Stimulated activated CD4-positive, alpha-beta T cell treated with anti-CD3 and anti-CD28 coated beads, Interleukin-1b, Interleukin-23, amount 100 ng/mL, for 4 hours (primary cell): ENCODE measurements at places on chromosomes 3 and 15.
A peak's percentile ranks its signal among the peaks of the same experiment; 100 is the strongest.

- no peak for DNase-seq
These were observed 151.6 kb downstream of the TMCO5A start for GRCh38 chr15:38085931-38086568.

GRCh38 chr3:164224126-164224525 lies 854.2 kb downstream of the SI start:
- no peak for DNase-seq

DNA sequence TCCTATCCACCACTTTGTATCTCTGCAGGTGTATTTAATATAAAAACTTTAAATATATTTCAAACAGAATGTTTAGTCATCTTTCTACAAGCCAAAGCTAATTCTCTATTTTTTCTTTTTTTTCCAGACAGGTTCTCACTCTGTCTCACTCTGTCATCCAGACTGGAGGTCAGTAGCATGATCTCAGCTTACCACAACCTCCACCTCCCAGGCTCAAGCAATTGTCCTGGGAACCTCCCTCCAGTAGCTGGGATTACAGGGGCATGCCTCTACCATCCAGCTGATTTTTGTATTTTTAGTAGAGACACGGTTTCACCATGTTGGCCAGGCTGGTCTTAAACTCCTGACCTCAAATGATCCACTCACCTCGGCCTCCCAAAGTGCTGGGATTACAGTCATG lies 202.6 kb downstream of the VGLL3 start:
- DNase-seq, result no peak

- no peak for DNase-seq
These were observed 5.1 kb downstream of the FSTL1 start for GRCh38 chr3:120445654-120446053.

DNA sequence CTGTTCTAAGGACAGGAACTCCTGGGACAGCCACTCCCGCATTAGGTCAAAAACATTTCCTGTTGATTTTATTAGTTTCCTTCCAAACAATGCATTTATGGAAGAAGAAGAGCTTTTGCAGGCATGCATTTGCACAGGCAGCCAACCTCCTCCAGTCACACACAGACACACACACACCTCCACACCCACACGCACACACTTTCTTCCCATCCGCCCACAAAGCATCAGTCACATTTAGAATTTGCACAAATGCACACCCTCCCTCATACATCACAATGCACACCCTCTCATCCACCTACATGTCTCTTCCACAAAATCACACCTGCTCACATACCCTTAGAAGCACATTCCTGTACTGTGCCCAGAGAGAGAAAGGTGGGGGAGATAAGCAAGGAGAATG lies 4.1 kb upstream of the TYRO3 start:
- DNase-seq, result no peak

GRCh38 chr15:67834581-67835296 lies 5.1 kb downstream of the RNU6-1 start:
- no peak for DNase-seq

DNA sequence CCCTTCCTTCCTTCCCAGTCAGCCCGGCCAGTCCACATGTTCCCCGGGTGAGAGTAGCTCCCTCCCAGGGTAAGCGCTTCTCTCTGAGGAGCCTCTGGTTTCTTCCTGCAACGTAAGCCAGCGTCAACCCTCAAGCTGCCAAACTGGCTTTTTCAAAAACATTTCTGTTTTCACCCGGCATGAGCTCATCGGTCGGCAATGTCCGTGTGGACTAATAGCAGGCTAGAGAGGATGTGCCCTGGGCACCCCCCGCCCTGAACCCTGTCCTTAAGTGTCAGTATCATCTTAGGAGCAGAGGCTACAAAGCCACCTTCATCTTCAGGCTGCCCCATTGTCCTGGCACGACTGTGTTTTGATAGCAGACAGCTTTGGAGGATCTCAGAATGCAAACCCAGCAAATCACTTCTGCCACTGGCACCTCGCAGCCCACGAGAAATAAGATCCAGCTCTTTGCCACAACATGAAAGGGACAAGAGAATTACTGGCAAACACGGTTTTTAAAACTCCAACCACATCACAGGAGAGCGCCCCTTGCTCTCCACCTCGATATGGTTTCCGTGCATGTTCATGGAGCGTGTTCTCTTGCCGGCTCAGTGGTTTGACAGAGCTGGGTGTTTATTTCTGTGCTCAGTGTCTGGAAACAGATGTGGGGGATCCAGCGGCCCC lies 9.9 kb downstream of the ALDH1A3 start:
- DNase-seq, result no peak

GRCh38 chr15:52281085-52282035 lies 14.2 kb downstream of the MYO5C start:
- DNase-seq, result no peak

DNA sequence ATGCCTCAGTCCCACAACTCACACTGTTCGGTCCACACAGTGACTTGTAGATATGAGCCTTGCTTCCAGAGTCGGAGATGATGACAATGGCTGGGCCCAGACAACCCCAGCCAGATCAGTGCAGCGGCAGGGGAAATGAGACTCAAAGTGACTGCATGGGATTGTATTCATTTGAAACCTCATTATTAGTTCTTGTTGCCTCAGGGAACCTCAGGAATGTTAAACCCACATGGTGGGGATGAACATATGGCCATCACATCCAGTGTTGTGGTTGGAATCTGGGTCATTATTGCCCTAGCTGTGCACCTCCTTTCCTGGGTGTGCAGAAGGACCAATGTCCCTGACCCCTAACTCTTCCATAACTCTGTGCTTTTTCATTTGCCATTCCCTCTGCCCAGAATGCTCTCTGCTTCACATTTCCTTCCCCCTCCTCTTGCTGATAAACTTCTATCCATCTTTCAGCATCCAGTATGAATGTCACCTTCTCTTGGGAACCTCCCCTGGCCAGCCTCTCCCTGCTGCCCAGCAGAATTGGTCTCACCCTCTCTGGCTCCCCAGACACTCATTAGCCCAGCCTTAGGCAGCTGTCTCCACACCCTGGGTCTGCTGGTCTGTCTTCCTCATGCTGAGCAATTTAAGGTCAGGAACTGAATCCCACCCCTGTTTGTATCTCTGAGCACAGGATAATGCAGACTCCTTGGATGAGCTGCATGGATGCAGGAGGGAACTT lies 67.0 kb upstream of the TNFAIP8L3 start:
- DNase-seq, result no peak

DNA sequence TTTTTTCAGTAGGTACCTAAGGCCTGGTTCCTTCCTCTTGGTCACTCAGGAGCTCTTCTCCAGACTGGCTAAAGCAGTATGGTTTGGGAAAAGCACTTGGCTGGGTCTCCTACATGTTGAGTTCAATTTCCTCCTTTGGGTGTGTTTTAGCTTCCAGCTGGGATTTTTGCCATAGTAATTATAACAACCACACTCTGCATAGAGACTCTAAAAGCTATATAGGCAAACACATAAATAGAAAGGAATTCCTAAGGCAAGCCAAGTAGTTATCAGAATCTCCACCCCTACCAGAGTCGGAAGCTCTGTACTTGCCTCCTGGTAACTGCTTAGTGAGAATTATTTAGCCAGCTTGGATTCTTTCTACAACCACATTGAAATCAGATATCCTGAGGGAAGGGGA lies 48.6 kb downstream of the FOXL2 start:
- DNase-seq, result no peak

DNA sequence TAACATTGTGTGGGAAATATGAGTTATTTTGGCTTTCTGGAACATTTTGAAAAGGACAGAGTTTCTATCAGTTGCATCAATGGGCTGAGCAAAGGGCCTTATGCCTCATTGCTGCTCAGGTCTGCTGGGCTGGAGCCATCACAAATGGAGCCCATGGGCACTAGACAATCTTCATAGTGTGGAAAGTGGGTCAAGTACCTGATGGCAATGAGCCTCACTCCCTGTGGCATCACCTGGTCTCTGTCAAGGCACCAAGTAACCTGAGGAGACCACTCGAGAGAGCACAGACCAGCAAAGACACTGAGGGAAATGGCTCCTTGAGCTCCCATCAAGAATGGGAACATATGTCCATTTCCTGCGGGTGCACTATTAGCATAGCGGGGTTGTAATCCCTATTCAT lies 96.7 kb upstream of the PPP2R3A start:
- DNase-seq, result no peak

DNA sequence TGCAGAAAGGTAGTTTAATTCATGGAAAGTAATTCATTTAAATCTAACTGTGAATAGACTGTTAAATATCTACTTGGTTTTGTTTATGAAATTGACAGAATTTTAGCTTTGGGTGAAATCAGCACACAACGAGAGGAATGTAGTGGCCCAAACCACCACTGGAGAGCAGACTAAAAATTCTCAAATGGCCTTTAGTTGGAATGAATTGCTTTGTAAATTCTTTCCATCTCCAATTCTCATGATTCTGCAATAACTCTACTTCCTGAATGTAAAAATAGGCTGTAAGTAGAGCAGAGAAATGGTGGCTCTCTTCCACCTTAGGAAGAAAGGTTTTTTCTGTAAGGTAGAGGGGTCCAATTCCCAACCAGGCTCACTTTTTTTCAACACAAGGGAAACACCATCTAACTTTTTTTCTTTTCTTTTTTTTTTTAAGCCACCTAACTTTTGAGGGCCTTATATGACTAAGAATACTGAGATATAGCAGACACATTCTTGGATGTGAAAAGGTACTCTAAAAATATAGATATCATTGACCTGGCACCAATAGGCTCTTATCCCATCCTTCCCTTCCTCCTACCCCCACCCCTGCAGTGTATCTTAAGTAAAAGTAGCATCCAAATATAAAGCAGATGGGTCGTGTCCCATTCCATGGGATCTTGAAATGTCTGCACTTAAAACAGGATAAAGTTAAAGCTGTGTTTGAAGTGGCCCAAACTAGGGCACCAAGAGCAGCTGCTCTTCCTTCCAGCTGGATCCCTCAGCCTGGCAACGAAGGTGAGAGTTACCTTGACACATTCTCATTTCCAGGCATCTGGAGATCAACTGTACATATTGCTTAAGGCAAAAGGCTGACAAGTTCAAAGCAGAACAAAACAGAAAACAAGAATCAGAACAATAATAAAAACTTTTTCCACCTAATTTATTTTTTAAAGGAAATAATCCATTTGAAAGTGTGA lies 194.1 kb downstream of the TPRG1 start:
- no peak for DNase-seq

DNA sequence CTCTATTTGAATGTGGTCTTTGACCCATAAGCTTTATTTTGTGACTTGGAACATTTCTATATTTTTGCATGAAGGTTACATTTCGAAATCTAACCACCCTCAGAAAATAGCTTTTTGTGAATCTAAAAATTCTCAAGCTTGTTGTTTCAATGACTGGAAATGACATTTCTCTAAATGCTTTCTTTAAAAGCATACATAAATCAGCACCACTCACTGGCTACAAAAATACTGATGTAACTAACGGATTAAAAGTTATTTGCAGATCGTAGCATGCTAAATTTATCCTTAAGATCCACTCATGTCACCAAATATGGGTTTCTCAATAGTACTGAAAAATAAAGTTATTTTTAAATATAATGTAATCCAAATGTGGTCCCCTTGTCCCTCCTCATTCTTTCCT lies 55.2 kb upstream of the ACAN start:
- DNase-seq, result no peak

- no peak for DNase-seq
These were observed 12.4 kb downstream of the KLF13 start for GRCh38 chr15:31338879-31339557.

GRCh38 chr15:43251185-43251870 lies 15.4 kb downstream of the TGM5 start:
- no peak for DNase-seq

GRCh38 chr15:73937726-73938125 lies 11.5 kb downstream of the LOXL1 start:
- no peak for DNase-seq

- DNase-seq, result no peak
These were observed 56.8 kb downstream of the TFG start for GRCh38 chr3:100766069-100766468.

DNA sequence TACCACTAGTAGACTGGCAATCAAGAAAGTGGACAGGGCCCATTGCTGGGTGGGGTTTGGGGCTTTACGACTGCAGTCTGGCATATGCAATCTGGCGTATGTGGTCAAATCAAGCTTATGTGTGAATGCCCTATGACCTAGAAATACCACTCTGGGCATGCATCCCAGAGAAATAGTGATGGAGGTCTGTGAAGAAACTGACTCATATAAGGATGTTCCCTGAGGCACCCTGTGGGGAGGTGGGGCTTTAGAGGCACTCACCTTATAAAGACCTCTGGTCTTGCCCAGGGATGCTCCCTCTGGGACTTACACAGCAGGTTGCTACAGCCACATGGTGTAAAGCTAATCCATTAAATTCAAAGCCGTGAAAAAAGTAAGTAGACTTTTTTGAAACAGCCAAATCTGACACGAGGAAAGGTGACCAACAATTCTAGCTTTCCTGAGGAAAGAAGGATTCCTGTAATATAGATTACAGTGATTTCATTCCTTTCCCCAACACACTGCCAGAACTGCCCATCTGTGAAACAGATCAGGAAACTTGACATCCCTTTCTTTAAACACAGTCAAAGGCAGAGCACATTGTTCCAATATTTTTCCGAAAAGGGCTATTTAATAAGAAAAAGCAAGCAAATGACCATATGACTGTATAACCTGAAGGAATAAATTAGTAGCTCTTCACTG lies 13.6 kb downstream of the RARRES1 start:
- DNase-seq, result no peak

GRCh38 chr3:144431134-144431533 lies 459.5 kb downstream of the DIPK2A start:
- DNase-seq, result no peak

DNA sequence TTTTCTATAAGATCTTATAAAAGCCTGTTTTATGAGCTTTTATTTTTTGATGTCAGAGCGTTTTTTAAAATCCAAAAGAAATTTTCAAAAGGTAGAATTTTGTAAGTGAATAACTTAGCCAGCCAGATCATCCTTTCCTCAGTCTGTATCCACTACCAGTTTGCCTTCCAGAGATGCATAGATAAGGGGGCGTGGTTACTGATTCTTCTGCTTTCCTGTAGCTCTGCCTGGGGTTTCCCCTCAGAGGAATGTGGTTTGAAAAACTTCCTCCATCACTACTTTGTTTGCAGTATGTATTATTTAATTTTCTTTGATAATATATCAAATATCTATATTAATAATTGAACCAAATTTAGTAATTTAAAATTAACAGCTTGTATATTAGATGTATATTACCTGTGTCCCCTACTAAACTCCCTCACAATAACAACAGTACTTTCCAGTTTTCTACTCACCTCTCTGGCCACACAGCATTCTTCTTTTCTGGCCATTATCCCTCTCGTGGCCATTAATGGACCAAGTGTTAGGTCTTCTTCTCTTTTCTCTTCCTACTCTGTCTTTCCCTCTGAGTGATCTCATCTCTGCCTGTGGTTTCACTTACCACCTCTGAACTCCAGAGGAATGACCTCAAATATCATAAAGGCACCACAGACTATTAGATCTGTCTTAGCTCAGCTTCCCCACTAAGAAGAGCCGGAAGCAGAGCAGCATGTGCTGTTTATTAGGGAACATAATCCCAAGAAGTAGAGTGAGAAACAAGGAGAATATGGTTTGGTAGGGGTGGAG lies 239.7 kb downstream of the UBE2E2 start:
- no peak for DNase-seq

- DNase-seq, result peak; percentile 3
These were observed 1.9 kb downstream of the SCAPER start for GRCh38 chr15:76903251-76903681.
